ENCODE measurements at places on chromosomes 7 and 10.
A peak's percentile ranks its signal among the peaks of the same experiment; 100 is the strongest.

DNA sequence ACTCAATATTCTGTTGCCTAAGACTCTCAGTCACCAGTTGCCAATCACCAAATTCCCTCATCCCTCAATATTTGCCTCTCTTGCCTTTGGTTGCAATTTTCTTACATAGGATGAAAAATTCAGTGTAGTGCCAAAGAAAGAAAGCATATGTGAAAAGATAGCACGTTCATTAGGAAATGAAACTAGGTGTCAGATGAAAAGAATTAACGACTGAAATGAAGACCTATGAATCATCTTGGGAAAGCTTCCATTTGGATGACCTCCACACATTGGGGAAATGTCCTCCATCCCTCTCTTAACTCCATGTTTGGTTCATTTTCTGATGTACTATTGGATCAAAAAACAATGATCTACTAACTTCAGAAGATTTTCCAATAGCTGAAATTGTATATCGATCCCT is 145.1 kb upstream of the MEOX2 start:
- no peak for DNase-seq

- DNase-seq: peak; percentile 42
Measured at GRCh38 chr7:101815826-101816594, 1.4 kb upstream of the CUX1 start.

DNA sequence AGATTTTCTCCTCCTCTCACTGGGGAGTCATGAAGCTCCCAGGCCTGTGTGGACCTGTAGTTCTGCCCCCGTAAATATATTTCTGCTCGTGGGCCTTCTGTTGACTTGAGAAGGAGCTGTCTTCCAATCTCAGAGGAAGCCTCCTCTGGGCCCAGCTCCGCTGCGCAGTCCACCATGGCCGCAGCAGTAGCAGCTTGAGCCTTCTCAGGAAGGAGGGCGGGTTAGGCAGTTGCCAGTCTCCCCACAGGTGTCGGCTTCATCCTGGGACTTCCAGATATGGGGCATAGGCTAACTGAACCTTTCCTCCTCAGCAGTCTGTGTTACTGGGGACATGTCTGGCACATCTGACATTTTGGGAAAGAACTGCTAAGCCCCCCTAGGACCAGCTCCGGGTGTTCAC is 62.9 kb upstream of the TRIM8 start:
- no peak for DNase-seq

- no peak for DNase-seq
Measured at GRCh38 chr7:12965767-12966166, 278.3 kb downstream of the ARL4A start.

DNA sequence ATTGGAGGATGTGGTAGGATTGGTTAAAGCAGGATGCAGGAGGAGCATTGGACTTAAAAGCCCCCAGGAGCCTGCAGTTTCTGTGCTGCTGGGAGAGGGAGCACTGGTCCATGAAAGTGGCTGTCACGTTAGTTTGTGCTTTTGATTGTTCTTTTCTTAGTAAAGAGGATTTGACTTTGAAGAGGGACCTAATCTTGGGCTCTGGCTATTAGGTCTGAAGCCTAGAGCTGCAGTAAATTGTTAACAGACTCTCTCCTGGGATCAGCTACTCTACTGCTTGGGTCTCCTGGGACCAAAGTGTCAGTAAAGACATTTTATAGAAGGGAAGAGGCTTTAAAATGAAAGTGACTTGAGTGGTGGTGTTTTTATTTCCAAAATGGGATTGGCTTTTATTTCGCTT is 3.7 kb downstream of the ZFYVE27 start:
- DNase-seq: no peak

DNA sequence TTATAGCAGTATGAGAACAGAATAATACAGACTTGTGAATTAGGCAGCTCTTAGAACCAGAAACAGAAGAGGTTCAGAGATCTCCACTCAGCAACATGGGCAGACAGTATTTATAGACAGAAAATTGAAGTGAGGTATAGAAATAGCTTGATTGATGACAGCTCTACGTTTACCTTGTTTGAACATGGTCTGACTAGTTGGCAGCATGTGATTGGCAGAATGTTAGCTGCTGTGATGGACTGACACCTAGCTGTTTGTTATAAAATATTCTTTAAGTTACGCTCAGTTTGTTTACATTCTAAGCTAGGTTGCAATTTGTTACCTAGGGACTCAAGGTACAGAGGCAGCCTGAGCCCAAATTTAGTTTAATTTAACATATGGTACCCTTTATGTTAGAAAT is 73.7 kb upstream of the TMEM229A start:
- DNase-seq: no peak

DNA sequence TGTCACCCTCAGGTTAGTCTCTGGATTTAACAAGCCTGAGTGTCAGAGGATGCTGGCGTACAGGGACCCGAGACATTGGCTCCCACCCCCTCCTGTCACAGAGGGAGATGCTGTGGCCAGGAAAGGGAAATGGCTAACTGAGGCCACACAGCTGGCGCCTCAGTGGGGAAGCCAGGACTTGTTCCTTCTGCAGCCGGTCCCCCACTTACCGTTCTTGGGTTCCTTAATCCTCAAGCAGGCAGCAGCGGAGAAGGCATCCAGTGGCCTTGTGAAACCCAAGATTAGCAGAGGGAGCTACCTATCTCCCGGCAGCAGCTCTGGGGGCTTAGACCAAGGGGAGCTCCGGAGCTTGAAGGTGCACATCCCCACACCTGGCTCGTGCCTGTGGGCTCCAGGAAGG is 65.4 kb downstream of the NEURL1 start:
- no peak for DNase-seq

DNA sequence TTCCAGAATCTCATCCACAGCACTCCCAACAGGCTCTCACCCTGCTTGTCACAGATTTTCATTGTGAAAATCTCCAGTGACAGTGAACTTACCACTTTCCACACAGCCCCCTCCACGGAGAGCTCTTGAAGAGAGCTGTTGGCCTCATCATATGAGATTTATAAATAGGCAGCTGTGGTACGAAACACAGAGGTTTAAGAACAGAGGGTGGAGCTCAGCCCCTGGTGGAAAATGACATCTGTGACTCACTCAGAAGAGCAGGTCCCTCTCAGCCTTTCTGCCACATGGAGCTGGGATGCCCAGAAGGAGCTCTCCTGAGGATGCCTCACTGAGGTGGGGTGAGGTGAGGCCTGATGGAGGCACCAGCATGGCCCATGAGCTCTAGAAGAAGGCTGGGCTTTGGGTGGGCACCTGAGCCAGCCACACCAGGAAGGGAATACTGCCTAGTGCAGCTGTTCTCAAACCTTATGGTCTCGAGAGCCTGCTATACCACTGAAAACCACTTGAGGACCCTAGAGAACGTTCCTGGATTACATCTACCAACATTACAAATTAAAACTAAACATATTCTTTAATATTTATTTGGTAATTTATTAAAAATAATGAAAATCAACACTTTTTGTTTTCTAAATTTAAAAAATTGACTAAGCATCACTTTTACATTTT is 25.8 kb upstream of the EEPD1 start:
- no peak for DNase-seq

DNA sequence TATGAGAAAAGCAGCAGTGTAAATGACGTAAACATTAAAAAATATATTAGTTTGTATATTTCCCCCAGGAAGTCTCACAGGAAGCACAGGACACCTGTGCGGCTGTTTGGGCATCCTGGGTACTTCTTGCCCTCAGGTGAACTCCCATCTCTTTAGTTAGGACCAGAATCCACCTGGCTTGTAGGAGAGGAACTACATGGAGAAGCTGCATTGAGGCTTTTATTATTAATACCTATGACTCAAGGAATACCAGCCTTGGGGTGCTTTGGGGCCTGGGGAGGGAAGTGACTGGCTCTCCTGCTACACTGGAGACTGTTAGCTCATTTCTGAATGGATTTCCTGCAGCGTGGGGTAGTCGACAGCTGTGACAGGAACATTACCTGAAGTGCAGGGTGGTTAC is 40.0 kb upstream of the GSDME start:
- DNase-seq: no peak

DNA sequence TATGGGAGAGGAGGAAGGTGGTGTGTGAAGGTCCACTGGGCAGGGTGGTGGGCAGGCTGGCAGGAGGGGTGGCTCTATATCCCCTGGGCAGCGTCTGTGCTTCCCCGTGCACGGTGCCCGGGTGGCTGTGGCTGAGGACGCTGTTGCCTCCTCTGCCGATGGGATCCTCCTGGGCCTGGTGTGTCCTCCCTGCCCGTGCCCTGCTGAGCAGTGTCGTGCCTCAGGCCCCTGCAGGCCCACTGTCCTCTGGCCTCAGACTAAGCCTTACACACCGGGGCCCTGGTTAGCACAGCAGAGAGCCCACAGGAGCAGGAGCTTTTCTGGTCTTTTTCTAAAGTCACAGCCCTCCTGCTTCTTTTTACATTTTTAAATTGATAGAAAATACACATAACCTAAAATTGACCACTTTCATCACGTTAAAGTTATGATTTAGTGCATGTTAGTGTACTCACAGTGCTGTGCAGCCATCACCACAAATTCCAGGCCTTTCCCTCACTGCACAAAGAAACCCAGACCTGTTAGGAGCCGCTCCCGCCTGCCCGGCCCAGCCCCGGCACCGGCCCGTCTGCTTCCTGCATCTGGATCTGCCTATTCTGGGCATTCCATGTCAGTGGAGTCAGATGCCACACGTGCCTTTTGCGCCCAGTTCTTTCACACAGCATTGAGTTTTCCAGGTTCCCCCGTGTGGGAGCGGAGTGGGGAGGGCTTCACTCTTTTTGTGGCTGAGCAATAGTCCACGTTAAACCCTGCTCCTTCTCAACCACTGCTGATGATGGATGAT is 19.4 kb downstream of the PFKFB3 start:
- DNase-seq: no peak

GRCh38 chr10:87816163-87816897 is 1.7 kb downstream of the ATAD1 start:
- no peak for DNase-seq

DNA sequence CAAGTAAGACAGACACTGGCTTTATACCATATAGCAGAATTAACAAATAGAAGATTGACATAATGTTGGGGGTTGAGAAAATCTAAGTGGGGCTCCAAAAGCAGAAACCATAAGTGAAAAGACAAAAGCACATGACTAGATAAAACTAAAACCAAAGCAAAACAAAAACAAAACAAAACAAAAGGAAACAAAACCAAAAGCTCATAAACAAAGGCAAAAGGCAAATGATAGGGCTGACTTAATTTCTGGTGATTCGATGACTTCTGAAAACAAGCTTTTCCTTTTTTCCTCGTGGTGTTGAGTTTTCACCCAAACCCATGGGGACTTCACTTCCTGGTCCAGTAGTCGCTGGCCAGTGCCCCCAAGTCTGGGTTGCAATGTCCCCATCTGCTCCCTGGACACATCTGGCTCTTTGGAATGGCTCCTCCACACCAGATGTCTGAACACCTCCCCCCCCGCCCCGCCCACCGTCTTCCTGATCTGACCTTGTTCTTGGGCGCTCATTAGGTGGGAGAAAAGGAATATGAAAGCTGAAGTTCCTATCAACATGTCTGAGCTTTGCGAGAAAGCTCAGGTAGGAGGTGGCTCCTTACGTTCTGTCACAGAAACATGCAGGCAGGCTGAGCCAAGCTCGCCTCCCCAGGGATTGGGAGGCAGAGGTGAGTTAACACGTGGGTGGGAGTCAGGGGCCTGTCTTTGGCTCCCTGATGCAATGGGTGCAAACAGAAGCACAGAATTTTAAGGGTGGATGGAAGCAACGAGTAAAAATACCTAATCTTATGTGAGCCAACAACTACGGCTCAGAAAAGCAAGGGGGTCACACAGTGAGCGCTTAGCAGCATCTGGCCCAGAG is 121.0 kb downstream of the NEURL1 start:
- DNase-seq: no peak

DNA sequence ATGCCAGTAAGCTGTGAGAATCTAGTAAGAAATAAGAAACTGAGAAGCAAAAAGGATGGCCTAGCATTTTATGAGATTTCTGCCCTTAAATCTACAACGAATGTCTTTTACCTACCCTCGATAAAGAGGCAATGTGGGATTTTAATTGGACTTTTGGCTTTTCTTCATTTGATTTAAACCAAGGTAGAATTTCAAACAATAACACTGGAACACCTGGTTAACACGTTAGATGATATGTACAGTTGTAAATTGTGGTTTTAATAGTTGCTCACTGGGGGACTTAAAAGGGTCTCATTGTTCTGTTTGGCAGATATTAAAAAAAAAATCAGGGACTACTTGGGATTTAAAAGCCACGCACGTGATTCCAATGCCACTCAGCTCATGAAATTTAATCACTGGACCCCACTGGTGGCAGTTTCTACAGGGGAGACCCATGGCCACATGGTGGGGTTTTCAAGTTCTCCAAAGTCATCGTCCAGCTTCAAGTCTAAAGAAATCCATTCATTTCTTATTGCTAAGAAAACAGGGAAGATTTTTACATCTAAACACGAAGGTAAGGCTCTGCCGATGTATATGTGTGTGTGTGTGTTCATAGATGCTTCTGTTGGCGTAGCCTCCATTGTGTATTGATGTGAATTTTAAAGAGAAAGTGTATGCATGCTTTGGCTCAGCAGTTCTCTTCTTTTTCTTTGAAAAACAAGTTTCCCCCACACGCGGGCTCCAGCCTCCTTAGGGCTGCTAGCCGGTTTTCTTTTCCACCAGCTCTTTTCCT is 588.6 kb upstream of the MKI67 start:
- no peak for DNase-seq

DNA sequence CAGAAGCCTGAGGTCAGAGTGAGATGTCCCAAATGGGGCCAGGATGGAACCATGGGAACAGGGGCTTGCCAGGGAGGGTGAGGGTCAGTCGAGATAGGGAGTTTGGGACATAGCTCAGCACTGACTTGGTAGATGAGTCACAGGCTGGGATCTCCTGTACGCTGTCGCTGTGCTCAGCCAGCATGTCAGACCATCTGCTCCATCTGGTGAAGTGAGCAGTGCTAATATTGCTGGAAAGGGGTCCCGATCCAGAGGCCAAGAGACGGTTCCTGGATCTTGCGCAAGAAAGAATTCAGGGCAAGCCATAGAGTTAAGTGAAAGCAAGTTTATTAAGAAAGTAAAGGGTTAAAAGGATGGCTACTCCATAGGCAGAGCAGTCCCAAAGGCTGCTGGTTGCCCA is 505.6 kb downstream of the GALNT17 start:
- DNase-seq: no peak

DNA sequence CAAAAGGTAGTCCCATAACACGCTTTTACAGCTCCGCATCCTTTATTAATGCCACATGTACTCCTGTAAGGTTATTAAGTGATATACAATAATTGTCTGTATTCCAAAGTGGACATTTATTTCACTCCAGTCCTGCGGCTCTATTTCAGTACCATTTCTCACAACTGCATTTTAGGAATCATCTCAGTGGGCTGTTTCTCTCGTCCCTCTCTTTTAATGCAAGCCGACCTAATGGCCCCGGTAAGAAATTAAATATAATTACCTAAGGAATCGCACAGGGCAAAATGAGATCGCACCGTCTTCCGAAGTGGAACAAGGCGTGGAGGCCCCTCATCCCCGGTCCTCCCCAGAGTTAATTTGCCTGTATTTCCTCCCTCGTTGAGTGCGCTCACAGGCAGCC is 216.5 kb downstream of the RAB11FIP2 start:
- DNase-seq: no peak

DNA sequence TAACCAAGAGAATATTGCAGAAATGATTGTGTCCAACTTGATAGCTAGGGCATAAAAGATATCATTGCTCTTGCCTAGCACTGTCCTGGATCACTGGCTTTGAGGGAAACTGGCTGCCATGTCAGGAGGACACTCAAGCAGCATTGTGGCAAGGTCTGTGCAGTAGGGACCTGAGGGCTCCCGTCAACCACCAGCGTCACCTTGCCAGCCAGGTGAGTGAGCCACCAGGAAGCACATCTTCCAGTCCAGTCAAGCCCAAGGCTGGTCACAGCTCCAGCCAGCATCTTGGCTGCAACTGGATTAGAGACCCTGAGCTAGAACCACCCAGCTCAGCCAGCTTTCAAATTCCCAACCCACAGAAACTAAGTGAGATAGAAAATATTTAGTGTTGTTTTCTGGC is 392.7 kb downstream of the CALN1 start:
- no peak for DNase-seq

Measured in posterior cingulate gyrus (tissue), 11 donors.